GM23338 (cell line): ENCODE measurements at places on chromosomes 7 and 10. TPM values are rescaled to one million over a fixed set of nuclear protein-coding genes. Genes with fewer than 3 reads are reported as not detected.

DNA sequence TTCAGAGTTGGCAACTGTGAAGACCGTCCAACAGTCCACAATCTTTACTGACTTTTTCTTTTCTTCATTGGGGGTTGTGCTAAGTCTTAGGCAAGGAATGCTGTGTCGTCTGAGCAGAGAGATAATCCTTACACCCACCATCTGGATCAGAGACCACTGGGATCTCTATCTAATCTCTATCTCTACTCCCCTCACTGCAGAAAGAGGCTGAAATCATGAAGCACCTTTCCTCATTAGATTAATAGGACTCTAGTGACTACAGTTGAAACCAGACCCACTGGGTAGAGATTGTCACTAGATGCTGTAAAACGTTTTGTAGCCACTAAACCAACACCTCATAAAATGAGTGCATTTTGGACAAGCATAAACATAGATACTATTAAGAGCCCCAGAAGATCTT is 387.4 kb upstream of the CELF2 start:
- DNase-seq, result no peak
- H3K27me3 ChIP-seq, result no peaks in the 10 kb centered on the region
- H3K4me3 ChIP-seq, result no peak overlapping the region
- H3K36me3 ChIP-seq, result no peaks in the 10 kb centered on the region
- H3K4me1 ChIP-seq, result no peaks in the 10 kb centered on the region
- no peak overlapping the region for H3K27ac ChIP-seq

- H3K36me3 ChIP-seq, result no peaks in the 10 kb centered on the region
- H3K27ac ChIP-seq, result no peak overlapping the region
- DNase-seq, result no peak
- peaks cover 56% of the 10 kb centered on the region for H3K4me1 ChIP-seq
These were observed 105.5 kb downstream of the CHN2 start for GRCh38 chr7:29300026-29300480.

Gene SPDYE6
- not detected in 2 replicates for total RNA-seq

- no peaks in the 10 kb centered on the region for H3K4me1 ChIP-seq
- H3K36me3 ChIP-seq, result no peaks in the 10 kb centered on the region
- no peaks in the 10 kb centered on the region for H3K27me3 ChIP-seq
- H3K27ac ChIP-seq, result no peak overlapping the region
- H3K4me3 ChIP-seq, result no peak overlapping the region
These were observed 47.9 kb upstream of the SEMA3D start for GRCh38 chr7:85234730-85235129.

- H3K27me3 ChIP-seq, result no peaks in the 10 kb centered on the region
- no peak overlapping the region for H3K27ac ChIP-seq
- no peak for DNase-seq
- H3K36me3 ChIP-seq, result no peaks in the 10 kb centered on the region
These were observed 11.0 kb downstream of the LCOR start for GRCh38 chr10:96842896-96843723.

GRCh38 chr7:55056577-55057480 is 38.0 kb downstream of the EGFR start:
- DNase-seq, result no peak
- no peaks in the 10 kb centered on the region for H3K27me3 ChIP-seq
- no peaks in the 10 kb centered on the region for H3K4me1 ChIP-seq
- no peak overlapping the region for H3K4me3 ChIP-seq
- H3K27ac ChIP-seq, result no peak overlapping the region

GRCh38 chr7:35003679-35004303 is 33.5 kb downstream of the DPY19L1 start:
- H3K4me1 ChIP-seq, result 0 out of 2 replicates have a peak, but pooled peaks cover 5% of the 10 kb centered on the region
- no peak overlapping the region for H3K27ac ChIP-seq
- H3K36me3 ChIP-seq, result no peaks in the 10 kb centered on the region
- H3K4me3 ChIP-seq, result no peak overlapping the region

GRCh38 chr10:103720964-103721335 is 134.4 kb downstream of the SH3PXD2A start:
- no peak for DNase-seq
- H3K36me3 ChIP-seq, result no peaks in the 10 kb centered on the region
- H3K4me1 ChIP-seq, result no peaks in the 10 kb centered on the region; the same call in 1 of the 2 replicates

GRCh38 chr10:21172930-21173801 is 276.1 kb upstream of the NEBL start:
- DNase-seq, result peak; percentile 61
- H3K36me3 ChIP-seq, result no peaks in the 10 kb centered on the region
- no peak overlapping the region for H3K27ac ChIP-seq
- H3K27me3 ChIP-seq, result peaks cover 52% of the 10 kb centered on the region
- H3K4me3 ChIP-seq, result peak overlapping the region; percentile 87
- peaks cover 28% of the 10 kb centered on the region for H3K4me1 ChIP-seq

Gene TYW1B
- total RNA-seq, result 2.8 and 4.6 TPM in 2 replicates

- peaks cover 6% of the 10 kb centered on the region; the same call in 1 of the 2 replicates for H3K4me1 ChIP-seq
- no peak overlapping the region for H3K4me3 ChIP-seq
- DNase-seq, result no peak
- no peak overlapping the region for H3K27ac ChIP-seq
- 0 out of 2 replicates have a peak, but pooled peaks cover 3% of the 10 kb centered on the region for H3K36me3 ChIP-seq
These were observed 13.9 kb downstream of the FIGNL1 start for GRCh38 chr7:50436133-50436806.

Gene SPDYE8
- not detected in 2 replicates for total RNA-seq

GRCh38 chr10:101986624-101986971 is 69.4 kb downstream of the ARMH3 start:
- H3K36me3 ChIP-seq, result peaks cover 14% of the 10 kb centered on the region; the same call in 1 of the 2 replicates
- H3K4me3 ChIP-seq, result no peak overlapping the region
- no peaks in the 10 kb centered on the region for H3K27me3 ChIP-seq

DNA sequence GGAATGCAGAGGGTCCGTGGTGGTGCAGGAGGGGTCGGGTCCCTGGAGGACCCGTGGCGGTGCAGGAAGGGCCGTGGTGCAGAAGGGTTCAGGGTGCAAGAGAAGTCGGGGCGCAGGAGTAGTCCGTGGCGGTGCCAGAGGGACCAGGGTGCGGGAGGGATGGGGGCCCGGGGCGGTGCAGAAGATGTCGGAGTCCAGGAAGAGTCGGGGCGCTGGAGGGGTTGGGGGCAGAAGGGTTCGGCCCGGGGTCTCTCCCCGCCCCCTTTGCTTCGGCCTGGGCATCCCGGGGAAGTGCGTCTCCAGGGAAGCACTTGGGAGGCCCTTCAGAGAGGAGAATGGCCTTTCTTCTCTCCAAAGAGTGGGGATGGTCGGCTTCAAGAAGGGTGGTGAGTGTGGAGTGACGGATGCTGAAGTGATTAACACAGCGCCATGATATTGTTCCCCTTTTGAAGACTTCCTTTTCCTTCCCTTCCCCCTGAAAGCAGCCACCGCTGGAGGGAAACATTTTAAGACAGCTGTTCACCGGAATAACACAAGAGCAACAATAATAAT is 997 bp downstream of the WDR37 start:
- peak; percentile 43 for DNase-seq
- H3K36me3 ChIP-seq, result no peaks in the 10 kb centered on the region
- H3K27me3 ChIP-seq, result no peaks in the 10 kb centered on the region
- H3K4me3 ChIP-seq, result peak overlapping the region; percentile 70
- H3K27ac ChIP-seq, result peak overlapping the region; percentile 94

- no peak overlapping the region for H3K4me3 ChIP-seq
- DNase-seq, result no peak
- no peaks in the 10 kb centered on the region for H3K36me3 ChIP-seq
- no peaks in the 10 kb centered on the region for H3K27me3 ChIP-seq
- no peaks in the 10 kb centered on the region for H3K4me1 ChIP-seq
These were observed 14.8 kb downstream of the CHAT start for GRCh38 chr10:49628599-49628998.

Gene AS3MT
- total RNA-seq, result 8.8 and 10.5 TPM in 2 replicates

Gene ERVW-1
- 0.07 TPM in 1 of 2 replicates, not detected in the other for total RNA-seq

Gene OPN4
- total RNA-seq, result not detected in 2 replicates

GRCh38 chr10:48672596-48673265 is 11.9 kb upstream of the WDFY4 start:
- H3K4me1 ChIP-seq, result no peaks in the 10 kb centered on the region; the same call in 1 of the 2 replicates
- H3K27ac ChIP-seq, result no peak overlapping the region
- no peaks in the 10 kb centered on the region; the same call in 1 of the 2 replicates for H3K36me3 ChIP-seq
- no peaks in the 10 kb centered on the region for H3K27me3 ChIP-seq

Gene CDHR3
- total RNA-seq, result 6.7 and 12.2 TPM in 2 replicates

Gene AGR2
- total RNA-seq, result not detected in 2 replicates

DNA sequence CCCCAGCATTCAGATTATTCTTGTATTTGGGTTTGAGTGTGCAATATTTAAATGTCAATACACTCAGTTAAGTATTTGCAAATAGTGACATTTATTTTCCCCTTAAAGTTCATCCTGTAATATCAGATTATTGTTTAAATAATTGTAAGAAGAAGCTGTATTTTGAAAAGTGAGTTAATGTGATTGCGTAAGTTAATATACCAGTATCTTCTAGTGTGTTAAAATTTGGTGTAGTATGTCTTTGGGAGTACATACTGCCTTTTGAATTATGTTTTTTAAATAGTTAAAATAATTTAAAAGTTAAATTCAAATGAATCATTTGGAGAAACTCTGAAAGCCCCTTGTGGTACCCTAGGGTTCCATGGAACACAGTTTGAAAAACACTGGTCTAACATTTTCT is 28.6 kb downstream of the LRMDA start:
- DNase-seq, result no peak
- peaks cover 48% of the 10 kb centered on the region for H3K4me1 ChIP-seq
- H3K27me3 ChIP-seq, result 0 out of 2 replicates have a peak, but pooled peaks cover 3% of the 10 kb centered on the region
- H3K27ac ChIP-seq, result no peak overlapping the region
- H3K4me3 ChIP-seq, result no peak overlapping the region
- H3K36me3 ChIP-seq, result no peaks in the 10 kb centered on the region

Gene HIPK2
- total RNA-seq, result 13.8 and 16.9 TPM in 2 replicates

Gene SPAM1
- not detected in 2 replicates for total RNA-seq

DNA sequence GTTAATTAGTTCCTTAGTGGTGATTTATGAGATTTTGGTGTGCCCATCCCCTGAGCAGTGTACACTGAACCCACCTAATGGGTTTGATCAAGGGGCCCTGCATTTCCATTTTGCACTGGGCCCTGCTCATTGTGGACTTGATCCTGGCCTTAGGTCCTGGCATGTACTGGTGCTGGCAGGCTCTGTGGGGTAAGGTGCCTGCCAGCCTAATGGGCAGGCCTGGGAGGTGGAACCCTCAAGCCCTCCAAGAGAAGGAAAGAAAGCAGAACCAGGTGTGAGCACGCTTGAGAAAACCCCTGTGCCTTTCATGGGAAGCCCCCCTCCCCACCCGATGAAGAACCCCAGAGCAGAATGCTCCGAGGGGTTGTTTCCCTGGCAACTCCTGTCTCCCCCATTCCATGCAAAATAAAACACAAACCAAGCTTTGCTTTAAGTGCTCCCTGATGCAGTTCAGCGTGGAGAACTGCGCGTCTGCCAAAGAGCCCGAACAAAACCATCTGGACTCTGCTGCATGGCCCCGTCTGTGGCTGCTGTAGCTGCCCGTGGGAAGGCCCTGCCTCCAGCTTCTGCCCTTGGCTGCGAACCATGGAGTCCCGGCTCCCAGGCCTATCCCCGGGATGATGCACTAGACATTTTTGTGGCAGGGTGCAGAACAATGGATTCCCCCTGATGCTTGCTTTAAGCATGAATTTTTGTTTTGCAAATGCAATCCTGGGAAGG is 123.3 kb downstream of the PRPF18 start:
- H3K4me1 ChIP-seq, result peaks cover 40% of the 10 kb centered on the region
- H3K36me3 ChIP-seq, result no peaks in the 10 kb centered on the region
- no peak overlapping the region for H3K27ac ChIP-seq
- no peak overlapping the region for H3K4me3 ChIP-seq

DNA sequence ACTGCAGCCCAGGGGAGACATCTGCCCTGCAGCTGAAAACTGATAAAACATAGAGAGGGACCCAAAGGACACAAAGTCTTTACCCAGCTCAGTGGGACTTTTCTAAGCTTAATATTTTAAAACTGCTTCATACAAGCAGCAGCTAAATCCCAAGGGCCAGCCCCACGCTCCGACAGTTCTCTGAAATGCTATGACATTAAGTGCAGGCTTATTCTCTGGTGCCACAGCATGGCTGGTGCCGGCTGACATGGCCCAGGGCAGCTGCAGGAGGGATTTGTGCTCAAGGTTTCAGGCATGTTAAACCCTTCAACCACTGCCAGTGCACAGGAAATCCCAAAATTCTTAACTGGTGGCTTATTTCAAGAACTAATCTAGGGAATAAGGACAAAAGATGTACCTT is 170.9 kb downstream of the PARD3 start:
- peaks cover 15% of the 10 kb centered on the region; the same call in 1 of the 2 replicates for H3K4me1 ChIP-seq
- no peak overlapping the region for H3K27ac ChIP-seq
- H3K36me3 ChIP-seq, result no peaks in the 10 kb centered on the region
- H3K27me3 ChIP-seq, result no peaks in the 10 kb centered on the region

Gene NANOS1
- total RNA-seq, result 2.9 and 7.8 TPM in 2 replicates

GRCh38 chr7:108503112-108504026 is 22.6 kb downstream of the PNPLA8 start:
- H3K4me3 ChIP-seq, result no peak overlapping the region
- no peak for DNase-seq
- H3K36me3 ChIP-seq, result no peaks in the 10 kb centered on the region
- H3K27ac ChIP-seq, result no peak overlapping the region
- no peaks in the 10 kb centered on the region for H3K4me1 ChIP-seq

DNA sequence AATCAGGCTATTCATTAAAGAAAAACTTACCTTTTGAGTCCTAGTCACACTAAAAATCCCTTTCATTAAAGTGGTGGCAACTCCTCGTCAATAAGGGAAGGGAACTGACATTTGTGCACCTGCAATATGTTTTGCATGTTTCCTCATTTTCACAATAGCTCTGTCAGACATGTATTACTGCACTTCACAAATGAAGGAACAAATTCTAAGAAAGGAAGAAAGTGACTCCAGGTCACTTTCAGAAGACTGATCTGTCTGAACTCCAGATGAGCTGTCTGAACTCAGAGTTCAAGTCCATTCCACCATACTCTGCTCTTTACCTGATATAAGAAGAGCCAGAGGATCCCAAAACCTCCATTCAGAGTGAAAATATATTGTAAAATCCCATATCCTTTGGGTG is 50.3 kb upstream of the GSAP start:
- no peak for DNase-seq
- H3K4me3 ChIP-seq, result no peak overlapping the region
- H3K4me1 ChIP-seq, result no peaks in the 10 kb centered on the region

Gene EEPD1
- 12.4 and 17.1 TPM in 2 replicates for total RNA-seq

GRCh38 chr7:149454750-149455149 is 6.1 kb downstream of the ZNF777 start:
- H3K27me3 ChIP-seq, result peaks cover 25% of the 10 kb centered on the region
- no peak overlapping the region for H3K4me3 ChIP-seq
- no peaks in the 10 kb centered on the region for H3K36me3 ChIP-seq

DNA sequence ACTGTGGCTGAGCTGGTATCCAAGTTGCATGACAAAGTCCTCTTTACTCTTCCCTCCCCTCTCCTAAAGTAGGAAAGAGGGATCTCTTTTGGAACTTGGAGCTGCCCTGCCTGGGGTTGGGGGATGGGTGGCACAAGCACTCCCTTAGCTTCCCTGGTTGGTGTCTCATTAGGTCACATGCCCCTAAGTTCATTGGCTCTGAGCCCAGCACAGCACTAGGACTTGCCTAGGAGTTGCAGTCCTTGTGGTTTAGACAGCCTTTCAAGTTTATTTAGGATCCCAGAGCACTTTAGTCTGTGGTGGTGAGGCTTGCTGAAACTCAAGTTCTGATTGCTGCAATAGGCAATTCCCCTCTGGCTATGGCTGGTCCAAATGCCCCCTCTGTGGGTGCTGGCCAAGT is 281.4 kb downstream of the NXPH1 start:
- H3K27me3 ChIP-seq, result no peaks in the 10 kb centered on the region
- no peak overlapping the region for H3K27ac ChIP-seq
- H3K4me1 ChIP-seq, result no peaks in the 10 kb centered on the region

Gene HDAC9
- total RNA-seq, result 11.0 and 18.5 TPM in 2 replicates
